SK-N-SH (cell line): ENCODE measurements at places on chromosomes 2 and 18.

DNA sequence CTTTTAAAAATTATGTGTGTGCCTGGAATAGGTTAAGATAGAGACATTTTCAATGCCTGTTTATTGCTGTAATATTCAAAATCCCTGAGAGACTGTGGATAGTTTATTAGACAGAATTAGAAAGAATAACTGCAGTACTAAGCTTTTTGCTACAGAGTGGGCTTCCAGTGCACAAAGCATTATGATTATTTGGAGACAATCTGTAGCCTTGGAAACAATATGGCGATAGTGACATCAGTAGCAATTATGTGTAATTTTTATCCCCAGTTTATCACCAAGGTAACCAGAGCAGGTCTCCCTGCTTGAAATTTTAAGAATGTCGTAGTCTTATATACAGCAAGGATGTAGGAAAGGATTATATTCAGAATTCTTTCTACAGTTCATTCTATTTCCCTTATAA is 100.0 kb downstream of the MYO3B start:
- DNase-seq: no peak

GRCh38 chr2:203949228-203949627 is 12.7 kb downstream of the ICOS start:
- no peak for DNase-seq

DNA sequence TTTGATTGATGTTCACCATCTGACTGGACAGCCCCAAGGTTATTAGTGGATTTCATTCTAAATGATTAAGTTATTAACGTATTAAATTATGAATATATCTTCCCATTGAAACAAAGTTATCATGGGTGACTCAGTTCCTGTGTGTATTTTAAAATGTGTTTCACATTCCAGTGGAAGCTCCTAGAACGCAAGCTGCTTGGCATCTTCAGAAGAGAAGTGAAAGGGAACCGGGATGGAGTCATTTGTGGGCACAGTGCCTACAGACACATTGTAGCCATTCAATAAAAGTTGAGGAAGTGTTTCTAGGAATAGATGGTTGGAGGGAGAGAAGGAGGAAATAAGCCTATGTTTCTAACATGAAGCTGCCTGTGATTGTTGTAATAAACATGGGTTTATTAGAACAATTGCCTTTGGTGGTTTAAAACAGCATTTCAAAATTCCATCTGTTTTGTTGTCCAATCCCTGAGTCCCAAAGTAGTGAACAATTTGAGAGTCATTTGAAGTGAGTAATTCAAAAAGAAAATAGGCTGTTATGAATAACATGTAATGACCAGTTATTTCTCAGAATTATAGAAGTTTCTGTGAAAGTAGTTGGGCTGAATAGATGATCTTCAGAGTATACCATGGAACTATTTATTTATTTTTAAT is 143.5 kb downstream of the PKP4 start:
- DNase-seq: no peak

DNA sequence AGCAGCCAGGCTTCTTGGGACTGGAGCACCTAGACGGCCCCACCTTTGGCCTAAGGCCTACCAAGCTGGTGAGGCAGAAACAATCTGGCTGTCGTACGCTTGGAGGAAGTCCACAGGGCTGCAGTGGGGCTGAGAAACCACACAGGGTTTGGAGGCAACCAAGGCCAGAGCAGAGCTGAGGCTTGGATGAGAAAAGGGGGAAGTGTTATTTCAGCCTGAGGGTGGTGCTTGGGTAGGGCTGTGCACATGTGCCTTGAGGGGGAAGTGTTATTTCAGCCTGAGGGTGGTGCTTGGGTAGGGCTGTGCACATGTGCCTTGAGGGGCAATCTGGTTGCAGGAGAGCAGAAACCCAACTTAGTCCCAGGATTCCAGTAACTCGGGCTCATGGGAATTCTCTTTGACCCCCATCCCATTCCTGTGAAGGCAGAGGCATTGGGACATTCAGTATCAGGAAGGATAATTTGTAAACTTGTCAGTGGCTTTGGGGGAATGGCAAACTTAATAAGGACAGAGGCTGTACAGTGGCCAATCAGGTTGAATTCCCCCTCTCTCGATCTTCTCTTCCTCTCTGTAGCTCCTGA is 971 bp upstream of the FBXO41 start:
- no peak for DNase-seq

DNA sequence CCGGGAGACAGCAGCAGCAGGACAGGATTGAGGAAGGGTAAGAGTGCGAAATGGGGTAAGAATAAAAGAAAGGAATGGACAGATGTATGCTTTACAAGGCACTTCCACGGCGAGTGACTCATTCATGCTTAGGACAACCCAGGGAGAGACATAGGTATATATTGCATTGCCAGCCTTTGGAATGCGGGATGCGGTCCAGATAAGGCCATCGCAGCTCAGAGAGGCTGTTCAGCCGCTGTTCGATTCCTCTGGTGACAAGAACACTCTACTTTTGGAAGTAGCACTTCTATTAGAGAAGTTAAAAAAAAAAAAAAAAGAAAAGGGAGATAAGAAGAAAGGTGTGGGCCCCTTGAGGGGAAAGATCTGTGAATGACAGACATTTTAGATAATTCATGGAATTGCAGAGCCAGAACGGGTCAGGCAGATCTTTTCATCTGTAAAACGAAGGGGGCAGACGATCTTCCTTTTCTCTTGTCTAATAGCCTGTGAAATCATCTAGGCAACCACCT is 819 bp upstream of the NCOA1 start:
- DNase-seq: peak; percentile 42

DNA sequence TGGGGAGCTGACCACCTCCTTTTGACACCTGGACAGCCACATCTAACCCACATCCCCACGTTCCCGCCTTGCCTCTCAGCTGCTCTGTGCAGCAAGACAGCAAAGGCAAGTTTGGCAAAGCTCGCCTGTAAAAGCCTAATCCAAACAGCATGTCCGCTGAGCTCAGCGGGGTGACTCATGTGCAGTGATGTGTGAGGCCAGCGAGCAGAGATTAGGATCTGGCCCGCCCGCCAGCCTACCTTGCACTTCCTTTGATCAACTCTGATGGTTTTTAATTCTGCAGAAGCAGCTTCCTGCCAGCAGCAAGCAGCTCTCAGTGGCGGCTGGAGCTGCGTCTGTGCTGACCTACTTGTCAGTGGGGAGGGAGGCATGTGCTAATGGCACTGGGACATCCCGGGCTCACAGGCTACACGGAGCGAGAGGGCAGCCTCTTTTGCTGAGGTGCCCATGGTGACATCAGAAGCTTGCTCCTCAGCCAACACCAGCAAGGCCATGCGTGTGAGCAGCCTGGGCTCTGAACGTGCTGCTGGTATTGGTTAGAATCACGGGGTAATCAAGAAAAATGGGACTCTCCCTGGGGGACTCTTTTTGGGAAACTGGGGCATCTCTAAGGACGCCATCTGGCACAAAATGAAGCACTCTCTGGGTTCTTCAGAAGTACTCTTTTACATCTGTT is 36.0 kb upstream of the EML4 start:
- DNase-seq: peak; percentile 85

DNA sequence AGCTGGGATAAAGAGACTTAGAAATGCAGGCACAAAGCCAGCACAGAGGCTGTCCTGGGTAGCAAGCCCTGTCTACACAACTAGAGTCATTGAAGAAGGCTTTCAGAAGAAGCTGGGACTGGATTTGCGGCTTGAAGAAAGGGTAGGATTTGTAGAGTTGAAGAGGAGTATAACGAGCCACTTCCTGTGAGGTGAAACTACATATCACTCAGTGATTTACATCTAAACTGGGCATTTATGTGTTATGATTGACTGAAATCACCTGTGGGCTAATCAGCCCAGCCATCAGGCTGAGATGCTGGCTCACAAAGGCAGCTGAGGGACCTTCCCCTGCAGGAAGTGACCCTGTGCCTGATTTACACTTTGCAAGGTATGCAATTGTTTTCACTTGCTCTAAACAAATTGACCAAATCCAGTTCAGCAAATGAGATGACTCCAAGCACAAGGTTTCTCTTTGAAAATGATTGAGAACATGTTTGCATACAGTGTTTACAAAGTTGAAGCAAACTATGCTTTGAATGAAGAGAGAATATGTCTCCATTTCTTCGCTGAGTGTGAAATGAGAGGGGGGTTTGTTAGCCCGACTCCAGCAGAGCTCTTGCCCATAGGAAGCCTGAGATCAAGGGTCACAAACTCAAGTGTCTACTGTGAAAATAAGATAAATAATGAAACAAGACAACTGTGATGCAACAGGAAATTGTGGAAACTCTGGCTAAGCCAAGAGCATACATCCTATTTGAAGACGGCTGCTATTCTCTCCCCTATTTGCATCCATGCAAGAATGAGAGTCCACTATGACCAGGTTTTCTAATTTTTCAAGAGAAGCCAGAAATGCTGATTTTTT is 69.3 kb upstream of the HK2 start:
- no peak for DNase-seq

GRCh38 chr2:6793371-6793770 is 72.3 kb downstream of the CMPK2 start:
- no peak for DNase-seq

DNA sequence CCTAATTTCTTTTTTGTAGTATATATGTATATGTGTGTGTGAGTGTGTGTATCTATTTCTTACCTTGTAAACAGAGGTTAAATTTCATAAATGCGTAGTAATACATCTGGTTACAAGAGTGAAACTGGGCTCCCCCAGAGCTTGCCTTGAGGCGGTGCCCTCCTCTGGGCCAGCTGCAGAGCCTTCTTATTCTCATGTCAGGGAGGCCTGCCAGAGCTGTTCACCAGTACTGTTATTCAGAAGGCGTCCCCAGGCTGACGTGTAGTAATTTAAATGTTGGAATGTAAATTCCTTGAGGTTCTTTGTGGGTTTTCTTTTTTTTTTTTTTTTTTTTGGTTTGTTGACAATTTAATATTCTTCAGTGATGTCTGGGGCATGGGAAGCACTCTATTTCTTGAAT is 11.2 kb downstream of the COPS8 start:
- no peak for DNase-seq

DNA sequence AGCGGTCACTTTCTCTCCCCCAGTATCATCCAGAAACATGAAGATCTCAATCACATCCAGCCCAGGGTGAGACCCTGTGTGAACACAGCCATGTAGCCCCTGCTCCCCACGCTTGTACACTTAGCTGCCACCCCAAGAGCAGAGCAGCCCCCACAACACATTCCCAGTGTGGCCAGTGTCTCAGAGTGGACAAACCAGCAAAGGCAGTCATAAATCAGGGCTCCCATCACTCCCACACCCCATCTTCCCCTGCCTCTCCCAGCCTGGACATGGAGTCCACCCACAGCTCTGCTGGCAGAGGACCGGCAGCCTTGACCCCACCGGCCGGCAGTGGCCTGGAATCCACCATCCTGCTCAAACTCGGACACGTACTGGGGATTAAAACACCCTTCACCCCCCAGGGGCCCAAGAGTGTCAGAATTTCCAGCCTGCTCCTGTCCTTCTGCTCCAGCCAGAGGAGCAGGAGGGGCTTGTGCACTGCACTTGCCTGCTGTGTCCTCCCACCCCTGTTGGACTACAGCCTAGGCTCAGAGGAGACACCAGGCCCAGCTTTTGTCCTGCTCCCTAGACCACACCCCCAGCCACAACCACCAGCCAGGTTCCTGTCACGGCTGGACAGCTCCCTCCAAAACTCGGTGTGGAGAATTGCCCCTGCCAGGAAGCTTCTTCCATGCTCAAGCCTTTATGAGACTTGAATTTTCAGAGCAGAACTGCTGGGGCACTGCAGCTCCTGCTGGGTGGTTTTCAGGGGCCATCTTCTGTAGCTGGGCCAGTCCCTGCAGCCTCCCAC is 206.1 kb downstream of the SMAD2 start:
- DNase-seq: no peak

DNA sequence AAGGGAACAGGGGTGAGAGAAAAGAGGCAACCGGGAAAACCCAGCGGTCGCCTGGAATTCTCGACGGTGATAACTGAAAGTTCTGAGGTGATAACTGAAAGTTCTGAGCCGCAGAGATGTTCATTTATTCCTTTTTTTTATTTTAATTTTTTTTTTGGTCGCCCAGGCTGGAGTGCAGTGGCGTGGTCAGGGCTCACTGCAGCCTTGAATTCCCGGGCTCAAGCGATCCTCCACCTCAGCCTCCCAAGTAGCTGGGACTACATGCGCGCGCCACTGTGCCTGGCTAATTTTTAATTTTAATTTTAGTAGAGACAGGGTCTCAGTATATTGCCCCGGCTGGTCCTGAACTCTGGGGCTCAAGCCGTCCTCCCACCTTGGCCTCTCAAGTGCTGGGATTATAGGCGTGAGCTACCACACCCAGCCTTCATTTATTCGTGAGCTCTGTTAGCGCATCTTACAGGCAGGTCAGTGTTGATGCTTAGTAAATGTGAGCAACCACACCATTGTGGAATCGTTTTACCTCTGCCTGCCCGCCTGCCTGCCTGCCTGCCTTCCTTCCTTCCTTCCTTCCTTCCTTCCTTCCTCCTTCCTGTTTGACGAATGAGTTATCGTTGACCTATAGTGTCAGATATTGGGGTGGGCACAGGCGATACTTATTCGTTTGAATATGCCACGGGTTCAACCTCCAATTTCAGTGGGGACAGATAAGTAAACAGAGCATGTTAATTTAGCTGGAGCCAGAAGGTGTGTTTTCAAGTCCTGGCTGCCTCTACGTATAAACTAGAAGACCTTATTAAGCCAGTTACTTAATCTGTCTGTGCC is 557 bp upstream of the E2F6 start:
- no peak for DNase-seq

GRCh38 chr2:193841384-193842150 is 1646.8 kb upstream of the TMEFF2 start:
- no peak for DNase-seq

DNA sequence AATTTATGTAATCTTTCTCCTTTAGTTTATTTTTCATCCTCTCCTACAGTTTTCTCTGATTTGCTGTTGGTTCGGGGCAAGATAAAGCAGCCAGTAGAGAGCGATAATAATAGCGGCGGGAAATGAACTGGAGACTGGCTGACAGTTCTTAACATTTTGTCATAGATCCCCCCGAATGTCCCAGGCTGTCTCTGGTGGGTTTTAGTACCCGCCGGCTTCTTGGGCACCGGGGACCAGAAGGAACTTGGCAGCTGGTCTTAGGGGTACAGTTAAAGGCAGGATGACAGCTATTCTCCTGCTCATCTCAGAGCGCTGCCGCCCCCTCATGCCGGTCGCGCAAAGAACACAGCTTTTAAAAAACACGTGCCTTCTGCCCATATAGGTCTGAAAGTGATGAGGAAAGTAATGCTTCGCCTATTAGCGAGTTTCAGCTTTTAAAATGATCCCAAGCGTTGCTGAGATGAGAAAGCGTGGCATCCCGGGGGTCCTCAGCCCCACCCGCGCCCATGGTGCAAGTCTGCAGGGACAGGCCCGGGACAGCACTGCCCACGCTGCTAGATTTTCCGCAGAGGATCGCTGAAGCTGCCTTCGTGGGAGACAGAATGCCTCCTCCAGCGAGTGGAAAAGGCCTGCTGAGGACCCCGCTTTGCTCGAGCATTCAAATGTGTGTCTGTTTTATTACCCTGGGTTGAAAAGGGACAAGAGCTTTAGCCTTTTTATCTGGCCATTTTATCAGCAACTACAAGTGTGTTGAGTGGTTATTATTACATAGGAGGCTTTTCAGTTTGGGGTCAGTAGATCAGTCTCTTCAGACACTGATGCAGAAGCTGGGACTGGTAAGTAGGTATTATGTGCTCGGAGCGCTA is 3.8 kb downstream of the ONECUT2 start:
- peak; percentile 76 for DNase-seq

GRCh38 chr2:163659224-163659623 is 76.6 kb downstream of the FIGN start:
- DNase-seq: no peak
